Mammary epithelial cell (primary cell): ENCODE measurements at places on chromosomes 5 and 9. TPM values are rescaled to one million over a fixed set of nuclear protein-coding genes. Genes with fewer than 3 reads are reported as not detected.

Gene NTRK2
- total RNA-seq = 1.5 TPM

Gene BRD9
- 25.5 TPM for total RNA-seq

Gene TGFBI
- total RNA-seq = 51.3 and 56.0 TPM in 2 replicates

Gene PKN3
- 0.64 and 2.1 TPM in 2 replicates for total RNA-seq

DNA sequence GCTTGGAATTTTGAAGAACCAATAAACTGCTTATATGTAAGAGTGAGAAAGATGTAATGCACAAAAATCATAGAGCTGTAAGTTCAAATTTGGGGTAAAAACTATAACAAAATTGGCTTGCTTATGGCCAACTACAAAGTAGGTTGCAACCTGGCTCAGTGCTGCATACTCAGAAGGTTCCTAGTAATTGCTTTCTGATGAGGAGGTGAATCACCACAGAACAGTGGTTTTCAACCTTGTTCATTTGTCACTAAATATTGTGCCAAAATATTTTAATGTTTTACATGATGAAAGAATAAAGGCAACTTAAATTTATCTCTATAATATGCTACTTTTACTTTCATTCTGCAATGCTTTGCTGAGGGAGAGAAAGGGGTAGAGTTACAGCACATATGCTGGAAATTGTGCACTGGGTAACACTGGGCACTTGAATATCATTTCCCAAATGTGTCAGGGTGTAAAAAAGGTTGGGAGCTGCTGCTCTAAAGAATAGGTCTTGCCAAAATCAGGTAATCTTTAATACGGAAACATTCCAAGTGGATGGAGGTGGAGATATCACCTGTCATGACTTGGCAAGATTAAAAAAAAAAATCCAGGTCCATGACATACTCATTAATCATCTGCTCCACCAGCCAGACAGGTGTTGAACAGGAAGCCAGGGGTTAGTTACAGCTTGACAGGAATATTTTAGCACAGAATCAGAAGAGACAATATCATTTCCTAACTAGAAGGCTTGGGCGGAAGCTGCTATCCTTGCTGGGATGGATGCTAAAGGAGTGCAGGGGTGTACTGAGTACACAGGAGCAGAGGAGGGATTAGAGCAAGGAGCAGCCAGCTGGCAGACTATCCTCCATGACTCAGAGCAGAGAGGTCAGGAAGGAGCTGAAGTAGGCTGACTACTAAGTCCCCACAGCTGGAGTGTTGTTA lies 34.6 kb upstream of the CCL21 start:
- peak; percentile 98 for DNase-seq

DNA sequence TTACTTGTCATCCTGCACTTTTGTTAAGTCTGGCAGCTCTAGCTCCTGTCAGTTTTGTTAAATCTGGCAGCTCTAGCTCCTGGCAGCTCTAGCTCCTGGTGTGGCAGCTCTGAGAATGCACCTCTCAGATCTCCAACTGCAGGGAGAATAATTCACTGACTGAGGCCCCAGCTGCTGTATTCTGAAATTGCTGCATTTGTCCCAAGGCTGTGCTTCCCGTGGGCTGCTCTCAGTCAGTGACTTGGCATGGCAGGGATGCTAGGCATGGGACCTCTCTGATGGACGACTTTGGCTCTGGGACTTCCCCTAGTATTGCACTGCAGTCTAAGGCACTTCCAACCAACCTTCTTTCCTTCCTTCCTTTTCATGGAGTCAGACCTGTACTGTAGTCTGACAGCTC lies 475.7 kb downstream of the CCDC171 start:
- no peak for DNase-seq

Gene SPARC
- total RNA-seq = 222 TPM

Gene NEUROG1
- not detected in 2 replicates for total RNA-seq

DNA sequence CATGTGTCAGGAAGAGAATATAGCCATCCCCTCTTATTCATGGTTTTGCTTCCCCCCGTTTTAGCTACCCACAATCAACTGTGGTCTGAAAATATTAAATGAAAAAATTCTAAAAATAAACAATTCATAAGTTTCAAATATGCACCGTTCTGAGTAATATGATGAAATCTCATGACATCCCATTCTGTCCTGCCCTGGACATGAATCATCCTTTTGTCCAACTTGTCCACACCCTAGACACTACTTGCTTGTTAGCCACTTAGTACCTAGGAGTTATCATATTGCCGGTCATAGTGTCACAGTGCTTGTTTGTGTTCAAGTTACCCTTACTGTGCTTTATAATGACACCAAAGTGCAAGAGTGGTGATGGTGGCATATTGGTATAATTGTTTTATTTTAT lies 113.5 kb downstream of the CAAP1 start:
- DNase-seq = peak; percentile 33

GRCh38 chr9:133137451-133138231 lies 16.6 kb upstream of the RALGDS start:
- DNase-seq = no peak

DNA sequence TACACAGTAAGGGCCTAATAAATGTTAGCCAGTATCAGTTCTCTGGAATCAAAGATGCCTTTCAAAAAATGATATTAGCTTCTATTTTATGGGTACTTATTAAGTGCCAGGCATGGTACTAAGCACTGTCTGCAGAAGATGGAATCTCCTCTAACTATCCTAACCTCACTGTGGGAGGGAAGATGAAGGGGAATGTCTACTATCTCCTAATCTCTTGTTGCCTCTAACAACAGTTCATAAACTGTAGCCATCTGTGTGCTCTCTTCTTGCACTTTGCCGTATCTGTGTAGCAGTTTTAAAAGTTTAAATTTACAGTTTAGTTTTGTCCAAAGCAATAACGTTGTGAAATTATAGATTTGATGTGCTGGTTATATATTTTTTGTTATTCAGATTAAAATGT lies 99.6 kb upstream of the CCDC112 start:
- no peak for DNase-seq

DNA sequence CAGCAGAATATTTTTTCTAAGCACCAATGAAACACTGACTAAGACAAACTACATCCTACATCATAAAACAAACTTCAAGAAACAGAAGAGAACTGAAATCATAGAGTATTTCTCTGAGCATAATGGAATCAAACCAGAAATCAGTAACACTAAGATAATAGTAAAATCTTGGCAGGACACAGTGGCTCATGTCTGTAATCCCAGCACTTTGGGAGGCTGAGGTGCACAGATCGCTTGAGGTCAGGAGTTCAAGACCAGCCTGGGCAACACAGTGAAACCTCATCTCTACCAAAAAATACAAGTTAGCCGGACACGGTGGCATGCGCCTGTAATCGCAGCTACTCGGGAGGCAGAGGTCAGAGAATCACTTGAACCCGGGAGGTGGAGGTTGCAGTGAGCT lies 63.1 kb downstream of the RNF130 start:
- no peak for DNase-seq

Gene IL13
- not detected for total RNA-seq

GRCh38 chr5:5252106-5252505 lies 112.0 kb downstream of the ADAMTS16 start:
- DNase-seq = no peak

Gene IFNK
- not detected for total RNA-seq
